MM.1S (cell line): ENCODE measurements at places on chromosomes 6 and 20.

GRCh38 chr6:112590326-112590725 is 243.2 kb downstream of the RFPL4B start:
- DNase-seq: no peak

DNA sequence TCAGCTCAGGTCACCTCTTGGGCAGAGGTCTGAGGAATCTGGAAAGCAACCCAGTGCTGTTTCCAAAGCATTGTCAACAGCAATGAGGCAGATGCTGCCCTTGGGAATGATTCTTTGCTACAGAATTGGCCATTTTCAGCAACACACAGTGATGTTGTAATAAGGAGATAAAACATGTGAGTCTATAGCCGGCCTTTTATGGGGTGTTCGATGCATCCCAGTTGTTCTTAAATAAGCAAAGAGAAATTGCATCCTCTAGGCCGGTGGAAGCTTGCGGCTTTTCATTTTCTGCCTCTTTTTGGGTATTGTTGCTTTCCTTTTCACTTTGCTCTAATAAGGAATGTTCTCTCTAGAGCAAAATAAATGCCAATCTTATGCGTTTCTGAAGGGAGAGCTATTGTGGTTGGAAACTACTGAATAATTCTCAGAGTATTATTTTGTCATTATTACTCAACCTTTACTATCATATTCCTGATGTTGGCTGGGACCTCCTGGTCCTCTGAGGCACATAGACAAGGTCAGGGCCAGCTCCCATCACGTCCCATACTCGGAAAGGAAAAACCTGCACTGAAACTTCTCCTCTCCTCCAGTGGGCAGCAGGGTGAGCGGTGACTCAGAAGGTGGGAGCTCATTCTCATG is 214.2 kb downstream of the CDH26 start:
- DNase-seq: no peak

- DNase-seq: no peak
These were observed 106.1 kb upstream of the PTPRT start for GRCh38 chr20:43295781-43296180.

DNA sequence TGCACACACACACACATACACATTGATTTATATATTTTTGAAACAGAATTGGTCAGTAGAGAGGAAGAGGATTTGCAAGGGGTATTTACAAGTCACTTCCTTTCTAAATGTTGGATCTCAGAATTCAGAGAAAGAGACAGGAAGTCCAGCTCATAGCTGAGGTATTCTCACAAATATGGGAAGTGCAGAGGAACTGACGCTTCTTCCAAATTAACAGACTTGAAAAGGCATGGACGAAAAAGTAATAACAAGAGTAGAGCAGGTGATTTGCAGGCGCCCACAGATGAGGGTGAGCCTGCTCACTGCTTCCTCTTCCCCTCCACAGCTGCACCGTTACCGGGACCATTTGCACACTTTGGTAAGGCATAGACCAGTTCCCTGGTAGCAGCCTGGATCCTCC is 246.4 kb downstream of the PHACTR1 start:
- DNase-seq: no peak

DNA sequence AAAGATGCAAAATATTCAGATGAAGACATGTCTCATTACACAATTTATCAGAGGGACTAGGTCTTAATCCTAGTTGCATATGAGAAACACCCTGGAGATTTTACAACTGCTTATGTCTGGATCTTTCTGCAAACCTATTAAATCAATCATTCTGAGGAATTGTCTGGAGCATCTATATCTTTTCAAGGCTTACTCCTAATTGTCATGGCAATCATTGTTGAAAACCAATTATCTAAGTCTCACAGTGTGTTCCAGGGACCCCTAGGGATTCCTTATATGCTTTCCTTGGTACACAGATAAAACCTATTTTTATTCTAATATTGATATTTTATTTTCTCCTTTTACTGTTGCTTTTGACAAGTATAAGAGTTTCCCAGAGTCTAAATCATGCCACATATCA is 696.9 kb upstream of the EYS start:
- DNase-seq: no peak

GRCh38 chr20:51938559-51939258 is 136.4 kb upstream of the SALL4 start:
- DNase-seq: no peak

- no peak for DNase-seq
These were observed 244.4 kb downstream of the FOXA2 start for GRCh38 chr20:22339946-22340345.

GRCh38 chr20:32806356-32806755 is 13.4 kb upstream of the MAPRE1 start:
- DNase-seq: no peak

DNA sequence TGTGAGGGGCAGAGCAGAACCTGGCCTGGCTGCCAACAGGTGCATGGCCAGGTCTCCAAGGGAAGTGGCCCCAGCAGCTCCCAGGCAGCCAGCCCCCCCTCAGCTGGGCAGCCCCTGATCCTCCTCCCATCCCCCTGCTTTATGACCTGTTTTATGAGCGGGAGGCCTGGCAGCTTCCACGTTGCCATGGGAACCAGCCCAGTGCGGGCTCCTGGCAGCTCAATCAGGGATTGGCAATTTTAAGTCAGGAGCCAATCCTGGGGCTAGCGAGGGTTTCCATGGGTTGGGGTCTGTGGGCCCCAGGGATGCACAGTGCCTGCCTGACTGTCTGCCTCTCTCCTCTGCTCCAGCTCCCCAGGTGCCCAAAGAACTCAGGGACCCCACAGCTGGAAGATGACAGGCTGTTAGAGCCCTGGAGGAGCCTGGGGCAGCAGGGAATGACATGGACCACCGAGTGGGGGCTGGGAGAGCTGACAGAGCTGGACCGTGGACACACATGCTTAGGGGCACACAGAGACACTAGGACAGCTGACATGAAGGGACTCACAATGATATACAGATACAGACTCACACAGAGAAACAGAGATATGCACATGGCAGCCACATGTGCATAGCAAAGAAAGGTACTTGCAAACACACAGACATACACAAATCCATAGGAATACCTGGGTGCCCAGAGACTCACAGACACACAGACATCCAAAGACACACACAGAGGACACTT is 56.5 kb upstream of the SIRPA start:
- DNase-seq: no peak

DNA sequence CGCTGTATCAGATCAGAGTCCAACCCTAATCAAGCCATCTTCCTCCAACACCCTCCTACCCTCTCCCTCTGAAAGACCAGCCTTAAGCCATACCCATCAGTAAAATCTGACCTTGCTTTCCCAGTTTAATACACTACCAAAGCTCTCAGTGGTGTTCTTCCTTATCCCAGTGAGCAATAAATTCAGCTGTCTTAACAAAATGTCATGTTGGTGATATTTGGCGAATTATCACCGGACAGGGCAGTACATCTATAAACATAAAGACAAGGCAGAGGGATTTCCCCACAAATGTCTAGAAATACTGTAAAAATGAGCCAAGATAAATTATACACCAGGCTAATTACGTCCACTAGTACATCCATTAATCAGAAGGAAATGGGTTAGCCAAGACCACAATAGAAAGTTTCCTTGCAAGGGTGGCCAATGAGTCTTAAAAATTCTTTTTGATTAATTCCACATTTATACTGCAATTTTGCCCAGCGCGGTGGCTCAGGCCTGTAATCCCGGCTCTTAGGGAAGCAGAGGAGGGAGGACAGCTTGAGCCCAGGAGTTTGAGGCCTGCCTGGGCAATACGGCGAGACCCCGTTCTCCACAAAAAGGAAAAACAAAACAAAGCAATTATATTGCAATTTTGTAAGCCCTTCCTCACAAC is 905 bp downstream of the RARS2 start:
- DNase-seq: no peak

- DNase-seq: no peak
These were observed 29.7 kb downstream of the SLC22A23 start for GRCh38 chr6:3426927-3427686.

- DNase-seq: peak; percentile 97
These were observed 21.5 kb downstream of the OR2B2 start for GRCh38 chr6:27890445-27891319.

- no peak for DNase-seq
These were observed 91.9 kb upstream of the EYA2 start for GRCh38 chr20:46802722-46803121.

DNA sequence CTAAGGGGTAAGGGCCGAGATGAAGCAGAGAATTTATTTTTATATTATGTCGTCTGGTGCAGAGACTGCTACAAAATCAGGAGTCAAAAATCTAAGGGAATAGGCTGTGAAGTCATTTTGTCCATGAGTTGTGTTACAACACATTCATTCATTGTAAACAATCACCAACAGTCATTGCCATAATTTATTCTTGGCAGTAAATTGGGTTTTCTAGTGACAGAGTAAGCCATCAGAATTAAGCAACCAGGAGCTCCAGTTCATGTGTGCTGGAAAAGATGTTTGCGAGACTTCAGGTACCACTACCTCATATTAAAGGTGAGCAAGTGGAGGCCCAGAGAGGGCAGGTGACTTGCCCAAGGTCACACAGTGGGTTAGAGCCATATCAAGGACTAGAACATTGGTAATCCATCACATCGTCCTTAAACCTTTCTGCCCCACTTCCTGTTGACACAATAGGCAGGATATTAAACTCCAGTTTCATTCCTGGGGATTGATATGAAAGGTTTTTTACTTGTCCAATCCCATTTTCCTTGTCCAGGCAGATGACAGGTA is 46.0 kb downstream of the E2F3 start:
- no peak for DNase-seq

DNA sequence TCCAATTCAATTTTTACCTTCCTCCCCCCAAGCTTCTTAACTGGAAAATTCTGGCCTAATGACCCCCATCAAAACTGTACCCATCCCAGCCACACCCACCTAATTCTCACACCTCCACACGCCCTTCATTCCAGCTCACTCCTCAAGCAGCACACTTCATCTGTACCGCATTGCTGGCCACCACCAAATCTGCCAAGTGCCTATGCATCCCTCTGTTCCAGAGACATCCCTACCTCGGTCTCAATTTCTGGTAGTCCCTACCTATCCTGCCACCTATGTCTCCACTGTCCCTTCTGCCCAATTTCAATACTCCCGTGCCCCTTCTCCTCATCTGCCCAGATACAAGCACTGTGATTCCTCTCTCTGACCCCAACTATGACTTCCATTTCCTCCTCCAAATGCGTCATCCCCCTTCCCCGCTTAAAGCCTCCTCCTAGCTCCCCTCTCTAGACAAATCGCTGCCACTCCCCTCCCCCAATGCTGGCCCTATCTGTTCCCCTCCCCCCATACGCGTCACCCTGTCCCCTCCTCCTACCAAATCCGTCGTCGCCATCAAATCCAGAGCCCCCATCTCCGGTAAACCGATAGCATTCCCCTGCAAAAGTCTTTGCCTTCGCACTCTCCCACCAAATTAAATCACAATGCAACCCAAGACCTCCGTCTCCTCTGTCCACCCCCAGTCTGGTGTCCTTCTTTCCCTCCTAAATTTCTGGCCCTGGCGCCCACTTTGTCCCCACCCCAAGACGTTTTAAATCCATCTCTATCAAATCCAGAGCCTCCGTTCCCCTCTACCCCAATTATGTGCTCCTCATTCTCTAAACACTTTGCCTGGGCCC is 1.2 kb downstream of the MTCH1 start:
- no peak for DNase-seq

GRCh38 chr6:100468016-100468622 is 3.4 kb upstream of the SIM1 start:
- no peak for DNase-seq

DNA sequence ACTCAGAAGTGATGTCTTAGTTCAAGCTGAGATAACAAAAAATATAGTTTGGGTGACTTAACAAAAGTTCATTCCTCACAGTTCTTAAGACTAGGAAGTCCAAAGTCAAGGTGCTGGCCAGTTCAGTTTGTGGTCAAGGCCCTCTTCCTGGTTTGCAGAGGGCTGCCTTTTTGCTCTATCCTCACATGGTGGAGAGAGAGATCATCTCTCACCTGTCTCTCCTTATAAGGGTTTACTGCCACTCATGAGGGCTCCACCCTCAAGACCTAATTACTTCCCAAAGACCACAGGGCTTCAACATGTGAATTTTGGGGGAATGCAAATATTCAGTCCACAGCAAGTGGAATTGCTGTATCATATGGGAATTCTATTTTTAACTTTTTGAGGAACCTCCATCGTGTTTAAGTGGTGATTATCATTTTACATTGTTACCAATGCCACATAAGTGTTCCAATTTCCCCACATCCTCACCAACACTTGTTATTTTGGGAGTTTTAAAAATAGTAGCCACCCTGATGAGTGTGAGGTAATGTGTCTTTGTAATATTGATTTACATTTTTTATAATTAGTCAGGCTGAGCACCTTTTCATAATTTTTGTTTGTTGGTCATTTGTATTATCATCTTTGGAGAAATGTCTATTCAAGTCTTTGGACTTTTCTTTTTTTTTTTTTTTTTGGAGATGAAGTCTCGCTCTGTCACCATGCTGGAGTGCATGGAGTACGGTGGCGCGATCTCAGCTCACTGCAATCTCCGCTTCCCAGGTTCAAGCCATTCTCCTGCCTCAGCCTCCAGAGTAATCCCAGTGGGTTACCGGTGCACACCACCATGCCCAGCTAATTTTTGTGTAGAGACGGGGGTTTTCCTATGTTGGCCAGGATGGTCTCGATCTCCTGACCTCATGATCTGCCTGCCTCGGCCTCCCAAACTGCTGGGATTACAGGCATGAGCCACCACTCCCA is 112.2 kb downstream of the SESN1 start:
- DNase-seq: no peak

GRCh38 chr6:43789447-43789846 is 19.4 kb downstream of the VEGFA start:
- no peak for DNase-seq

GRCh38 chr6:35258336-35258735 is 1.2 kb upstream of the ZNF76 start:
- DNase-seq: no peak

- DNase-seq: no peak
These were observed 198.6 kb downstream of the FOXA2 start for GRCh38 chr20:22385602-22386305.

DNA sequence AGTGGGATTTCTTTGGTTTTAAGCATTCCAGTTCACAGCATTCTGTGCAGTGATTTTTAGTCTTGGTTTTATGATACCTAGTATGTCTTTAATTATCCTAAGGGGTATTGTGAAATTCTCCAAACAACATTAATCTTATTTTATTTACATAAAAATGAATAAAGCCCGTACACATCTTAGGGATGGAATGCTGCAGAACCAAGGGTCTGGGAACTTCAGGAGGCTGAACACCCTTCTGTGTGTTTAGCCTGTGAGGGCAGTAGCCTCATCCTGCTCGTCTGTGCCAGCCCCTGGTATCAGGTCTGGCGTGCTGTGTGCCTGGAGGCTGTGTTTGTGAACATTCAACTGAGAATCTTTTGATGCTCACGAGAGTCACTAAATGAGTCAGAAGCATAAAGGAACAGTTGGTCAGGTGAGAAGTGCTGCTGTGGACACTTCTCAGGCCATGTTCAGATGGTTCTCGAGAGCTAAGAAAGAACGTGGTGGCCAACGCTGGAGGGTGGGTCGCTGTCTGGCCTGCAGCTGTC is 25.2 kb upstream of the C20orf204 start:
- DNase-seq: no peak

- no peak for DNase-seq
These were observed 92.5 kb upstream of the NXT1 start for GRCh38 chr20:23257848-23258746.

- no peak for DNase-seq
These were observed 355 bp upstream of the AKAP7 start for GRCh38 chr6:131134980-131135243.

GRCh38 chr6:22925304-22925835 is 356.0 kb downstream of the HDGFL1 start:
- no peak for DNase-seq
